Left forelimb (tissue), 1 donor: ENCODE measurements at places on chromosomes 2 and 18.

DNA sequence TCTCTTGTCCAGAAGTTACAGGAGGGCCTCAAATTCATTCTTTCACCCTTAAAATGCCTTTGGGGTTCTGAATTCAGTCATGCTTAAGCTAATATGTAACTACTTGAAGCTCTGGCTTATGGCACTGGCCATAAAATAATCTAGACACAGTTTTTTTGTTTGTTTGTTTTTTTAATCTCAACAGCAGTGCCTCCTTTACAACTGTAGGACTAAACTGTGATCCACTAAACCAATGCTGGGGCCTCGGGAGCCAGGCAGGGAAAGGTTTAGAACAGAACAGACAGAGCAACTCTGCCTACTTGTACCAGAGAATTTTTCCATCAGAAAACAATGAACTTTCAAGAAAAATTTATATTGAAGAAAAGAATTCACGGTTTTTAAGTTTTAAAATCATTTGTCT lies 1.7 kb downstream of the STAM2 start:
- DNase-seq = no peak

- no peak for DNase-seq
Measured at GRCh38 chr2:63189026-63189425, 138.4 kb downstream of the OTX1 start.

- no peak for DNase-seq
Measured at GRCh38 chr2:73979021-73979420, 5.7 kb upstream of the TET3 start.

- DNase-seq = no peak
Measured at GRCh38 chr2:230077851-230078547, 9.3 kb upstream of the SLC16A14 start.

DNA sequence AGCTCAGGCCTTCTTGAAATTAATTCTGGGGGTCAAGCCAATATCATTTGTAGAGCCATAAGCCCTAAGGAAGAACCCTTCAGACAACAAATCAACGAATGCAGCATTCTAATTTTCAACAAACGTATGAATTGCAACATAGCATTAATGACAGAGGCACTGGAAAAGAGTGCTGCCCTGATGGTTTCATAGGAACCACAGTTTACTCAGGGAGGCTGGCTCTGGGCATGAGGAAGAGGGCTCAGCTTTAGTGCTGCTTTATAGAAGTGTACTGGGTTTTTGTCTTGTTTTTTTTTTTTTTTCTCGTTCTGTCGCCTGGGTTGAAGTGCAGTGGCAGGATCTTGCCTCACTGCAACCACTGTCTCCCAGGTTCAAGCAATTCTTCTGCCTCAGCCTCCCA lies 36.1 kb upstream of the CAB39 start:
- no peak for DNase-seq

- no peak for DNase-seq
Measured at GRCh38 chr2:98172951-98173350, 86.0 kb downstream of the VWA3B start.

GRCh38 chr2:28454016-28454930 lies 41.6 kb upstream of the PLB1 start:
- DNase-seq = no peak

DNA sequence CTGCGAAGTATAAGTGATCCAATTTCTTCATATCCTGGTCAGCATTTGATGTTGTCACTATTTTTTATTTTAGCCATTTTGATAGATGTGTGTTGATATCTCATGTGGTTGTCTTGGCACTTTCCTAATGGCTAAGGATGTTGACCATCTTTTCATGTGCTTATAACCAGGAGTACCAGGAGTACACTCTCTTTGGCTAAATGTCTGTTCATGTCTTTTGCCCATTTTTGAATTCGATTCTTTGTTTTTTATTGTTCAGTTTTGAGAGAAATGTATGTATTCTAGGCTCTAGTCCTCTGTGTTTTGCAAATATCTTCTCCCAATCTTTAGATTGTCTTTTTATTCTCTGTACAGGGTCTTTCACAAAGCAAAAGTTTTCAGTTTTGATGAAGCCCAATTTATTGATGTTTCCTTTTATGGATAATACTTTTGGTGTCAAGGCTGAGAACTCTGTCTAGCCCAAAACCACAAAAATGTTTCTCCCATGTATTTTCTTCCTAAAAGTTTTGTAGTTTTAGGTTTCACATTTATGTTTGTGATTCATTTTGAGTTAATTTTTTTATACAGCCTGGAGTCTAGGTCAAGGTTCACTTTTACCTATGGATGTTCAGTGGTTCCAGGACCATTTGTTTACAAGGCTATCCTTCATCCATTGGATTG lies 65.4 kb downstream of the SDC1 start:
- no peak for DNase-seq
